Hematopoietic multipotent progenitor cell treated with erythropoietin and hydrocortisone succinate and interleukin-3 and kit ligand, for 17 days (in vitro differentiated cells): ENCODE measurements at places on chromosomes 1 and 21.

DNA sequence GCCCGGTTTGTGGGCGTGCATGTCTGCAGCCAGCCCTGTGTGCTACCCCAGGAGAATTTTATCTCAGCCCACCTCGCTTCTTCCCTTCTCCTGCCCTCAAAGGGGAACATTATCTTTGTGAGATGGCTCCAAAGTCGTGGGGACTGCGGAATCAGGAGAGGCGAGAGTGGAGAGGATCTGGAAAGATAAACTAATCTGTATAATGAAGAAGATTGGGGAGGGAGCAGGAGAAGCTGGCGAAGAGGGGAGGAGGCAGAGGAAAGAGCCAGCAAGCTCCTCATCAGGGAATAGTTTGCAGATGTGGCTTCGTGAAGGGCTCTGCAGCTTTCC is 310.3 kb downstream of the MATN1 start:
- no peak for DNase-seq

GRCh38 chr1:116817582-116818064 is 63.4 kb downstream of the CD2 start:
- peak; percentile 20 for DNase-seq

DNA sequence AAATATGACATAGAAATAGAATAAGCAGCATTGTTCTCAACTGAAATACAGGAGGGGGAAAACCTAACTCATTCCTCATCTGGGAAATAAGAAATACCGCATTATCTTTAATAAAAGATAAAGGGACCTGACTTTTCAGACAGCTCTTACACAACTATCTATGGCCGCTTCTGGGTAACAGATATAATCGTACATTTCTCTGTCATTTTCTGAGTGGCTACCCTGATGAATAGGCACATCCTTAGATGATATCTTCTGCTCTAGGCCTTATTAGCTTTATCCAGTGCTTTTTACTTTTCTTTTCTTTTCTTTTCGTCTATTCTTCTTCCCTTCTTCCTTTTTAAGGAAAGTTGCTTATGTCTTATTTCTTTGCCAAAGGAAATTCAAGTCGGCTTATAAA is 356.9 kb upstream of the GREM2 start:
- no peak for DNase-seq

GRCh38 chr1:160291248-160292220 is 6.6 kb upstream of the PEX19 start:
- DNase-seq = peak; percentile 85

GRCh38 chr1:173459885-173460284 is 17.2 kb upstream of the PRDX6 start:
- DNase-seq = no peak

- no peak for DNase-seq
These were observed 87.6 kb upstream of the WLS start for GRCh38 chr1:68319907-68320306.
